T-helper 17 cell (primary cell): ENCODE measurements at places on chromosomes 1 and 21.

- DNase-seq: no peak
Observed at GRCh38 chr1:203346060-203346768, 4.7 kb downstream of the FMOD start.

GRCh38 chr1:194347200-194347599, 1160.8 kb upstream of the B3GALT2 start:
- DNase-seq: no peak

GRCh38 chr1:53519421-53519820, 60.2 kb downstream of the DMRTB1 start:
- DNase-seq: no peak

- DNase-seq: no peak
Observed at GRCh38 chr1:170864876-170865538, 70.3 kb upstream of the MROH9 start.
